Dermis lymphatic vessel endothelial cell (primary cell): ENCODE measurements at places on chromosomes 2 and 18. TPM values are rescaled to one million over a fixed set of nuclear protein-coding genes. Genes with fewer than 3 reads are reported as not detected.

Gene POTEJ
- 0.26 and 1.1 TPM in 2 replicates for total RNA-seq

Gene NTSR2
- not detected in 2 replicates for total RNA-seq

Gene NFATC1
- 21.0 and 21.1 TPM in 2 replicates for total RNA-seq

Gene FBXO41
- total RNA-seq: under 0.01 and 0.09 TPM in 2 replicates

Gene SLC14A1
- not detected in 2 replicates for total RNA-seq

Gene LYPD6
- 13.7 and 34.0 TPM in 2 replicates for total RNA-seq

Gene ESPNL
- total RNA-seq: not detected in 2 replicates

Gene COL4A4
- total RNA-seq: under 0.01 TPM in 2 replicates

Gene C2orf78
- not detected in 2 replicates for total RNA-seq

Gene ADAM23
- 0.22 and 0.69 TPM in 2 replicates for total RNA-seq

Gene ATP8B1
- 20.4 and 31.9 TPM in 2 replicates for total RNA-seq

Gene ADD2
- 2.1 and 23.2 TPM in 2 replicates for total RNA-seq

Gene RIT2
- total RNA-seq: not detected in 2 replicates

Gene TBC1D8
- 89.3 and 99.4 TPM in 2 replicates for total RNA-seq

Gene EPAS1
- total RNA-seq: 105 and 167 TPM in 2 replicates

Gene METTL21A
- 15.4 and 19.9 TPM in 2 replicates for total RNA-seq

Gene APOB
- total RNA-seq: under 0.01 TPM in 2 replicates

Gene SANBR
- 13.0 and 14.0 TPM in 2 replicates for total RNA-seq

Gene LYPD6B
- 0.11 TPM in 1 of 2 replicates, not detected in the other for total RNA-seq

Gene PTPN2
- 16.7 and 20.8 TPM in 2 replicates for total RNA-seq

Gene CPO
- not detected in 2 replicates for total RNA-seq

Gene TNFRSF11A
- 43.0 and 49.1 TPM in 2 replicates for total RNA-seq

Gene REEP1
- 17.7 and 22.9 TPM in 2 replicates for total RNA-seq

Gene SCYGR1
- total RNA-seq: not detected in 2 replicates

Gene RNF152
- total RNA-seq: 126 and 189 TPM in 2 replicates

Gene PTPN4
- total RNA-seq: 27.2 and 27.4 TPM in 2 replicates

Gene ARID5A
- 16.2 and 19.9 TPM in 2 replicates for total RNA-seq

Gene SPP2
- not detected in 2 replicates for total RNA-seq

Gene ELOA2
- not detected in 2 replicates for total RNA-seq

Gene CHRND
- not detected in 2 replicates for total RNA-seq

Gene ASXL3
- total RNA-seq: under 0.01 and 0.17 TPM in 2 replicates

Gene CNGA3
- not detected in 2 replicates for total RNA-seq

Gene TXNDC2
- total RNA-seq: not detected in 2 replicates

Gene ACSL3
- total RNA-seq: 111 and 117 TPM in 2 replicates

Gene SP3
- total RNA-seq: 86.0 and 108 TPM in 2 replicates

Gene SPC25
- total RNA-seq: 0.76 and 1.4 TPM in 2 replicates

Gene VWA3B
- total RNA-seq: not detected in 2 replicates

Gene LOXL3
- 0.87 and 1.2 TPM in 2 replicates for total RNA-seq

Gene DLX2
- under 0.01 TPM in 1 of 2 replicates, not detected in the other for total RNA-seq

Gene POMC
- total RNA-seq: 0.54 and 0.86 TPM in 2 replicates

Gene IL36A
- not detected in 2 replicates for total RNA-seq

Gene GREB1L
- 1.2 and 3.5 TPM in 2 replicates for total RNA-seq

Gene ST8SIA5
- under 0.01 TPM in 1 of 2 replicates, not detected in the other for total RNA-seq

Gene FKBP7
- total RNA-seq: 20.3 and 43.9 TPM in 2 replicates

Gene COL5A2
- total RNA-seq: 18.8 and 24.2 TPM in 2 replicates

Gene DES
- not detected in 2 replicates for total RNA-seq

Gene SERPINB4
- not detected in 2 replicates for total RNA-seq

Gene SERPINB7
- 0.22 TPM in 1 of 2 replicates, not detected in the other for total RNA-seq
